ENCODE measurements at places on chromosomes 4 and X. TPM values are rescaled to one million over a fixed set of nuclear protein-coding genes. Genes with fewer than 3 reads are reported as not detected.

DNA sequence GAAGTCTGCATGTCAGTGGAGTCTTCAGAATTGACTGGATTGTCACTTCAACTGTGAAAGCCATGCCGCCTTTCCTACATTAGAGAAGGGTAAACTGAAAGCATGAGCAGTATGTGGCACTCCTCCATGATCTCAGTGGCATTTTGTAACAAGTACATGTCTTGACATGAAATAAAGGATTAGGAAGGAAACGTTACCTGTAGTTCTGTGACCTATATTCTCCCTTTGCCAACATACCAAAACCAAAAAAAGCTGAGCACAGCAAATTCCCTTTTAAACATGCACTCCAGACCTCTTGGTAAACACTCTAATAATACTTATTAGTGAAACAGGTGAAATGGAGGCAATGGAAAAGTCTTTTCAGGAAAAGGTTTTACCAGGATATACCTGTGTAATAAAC is 344.2 kb downstream of the GRIA2 start:
- H3K36me3 ChIP-seq: no peaks in the 10 kb centered on the region
- H3K4me1 ChIP-seq: no peaks in the 10 kb centered on the region
- H3K4me3 ChIP-seq: no peak overlapping the region
- no peaks in the 10 kb centered on the region for H3K27me3 ChIP-seq

- H3K27me3 ChIP-seq: no peaks in the 10 kb centered on the region
- DNase-seq: no peak
- H3K4me1 ChIP-seq: no peaks in the 10 kb centered on the region
- peaks cover 7% of the 10 kb centered on the region for H3K36me3 ChIP-seq
- no peak overlapping the region for H3K4me3 ChIP-seq
Measured at GRCh38 chr4:84672177-84672576, 89.2 kb downstream of the CDS1 start.

- DNase-seq: no peak
- no peaks in the 10 kb centered on the region for H3K36me3 ChIP-seq
- no peaks in the 10 kb centered on the region for H3K27me3 ChIP-seq
Measured at GRCh38 chr4:186500721-186501304, 54.6 kb downstream of the MTNR1A start.

GRCh38 chrX:153374426-153374825 is 26.7 kb downstream of the PNMA6E start:
- no peak for DNase-seq
- H3K4me1 ChIP-seq: no peaks in the 10 kb centered on the region

CHST7 gene
- total RNA-seq: 6.1 TPM

DNA sequence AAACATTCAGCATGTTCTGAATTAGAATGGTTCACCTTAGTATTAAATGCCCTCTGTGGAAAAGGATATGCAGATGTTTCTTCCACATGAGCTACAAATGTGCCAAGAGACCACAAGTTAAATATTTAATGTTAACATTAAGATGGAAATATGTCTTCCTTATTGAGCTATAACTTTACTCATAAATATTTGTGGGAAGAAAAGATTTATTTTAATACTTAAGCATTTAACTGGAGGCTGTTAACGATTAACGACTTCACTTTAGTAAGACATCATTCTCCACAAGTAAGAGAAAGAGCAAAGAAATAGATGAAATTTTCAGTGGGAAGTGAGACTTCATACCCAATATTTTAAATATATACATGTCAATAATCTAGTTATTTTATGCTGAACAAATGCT is 1046.0 kb upstream of the GRID2 start:
- H3K4me3 ChIP-seq: no peak overlapping the region
- no peak overlapping the region for H3K27ac ChIP-seq
- H3K4me1 ChIP-seq: no peaks in the 10 kb centered on the region
- no peaks in the 10 kb centered on the region for H3K27me3 ChIP-seq

GRCh38 chr4:151651496-151651895 is 109.3 kb downstream of the GATB start:
- no peak overlapping the region for H3K27ac ChIP-seq
- no peaks in the 10 kb centered on the region for H3K4me1 ChIP-seq
- no peaks in the 10 kb centered on the region for H3K36me3 ChIP-seq
- no peak overlapping the region for H3K4me3 ChIP-seq
- no peak for DNase-seq

GRCh38 chrX:106283841-106284240 is 115.7 kb downstream of the PWWP3B start:
- H3K4me3 ChIP-seq: no peak overlapping the region
- no peak for DNase-seq
- no peaks in the 10 kb centered on the region for H3K27me3 ChIP-seq

DNA sequence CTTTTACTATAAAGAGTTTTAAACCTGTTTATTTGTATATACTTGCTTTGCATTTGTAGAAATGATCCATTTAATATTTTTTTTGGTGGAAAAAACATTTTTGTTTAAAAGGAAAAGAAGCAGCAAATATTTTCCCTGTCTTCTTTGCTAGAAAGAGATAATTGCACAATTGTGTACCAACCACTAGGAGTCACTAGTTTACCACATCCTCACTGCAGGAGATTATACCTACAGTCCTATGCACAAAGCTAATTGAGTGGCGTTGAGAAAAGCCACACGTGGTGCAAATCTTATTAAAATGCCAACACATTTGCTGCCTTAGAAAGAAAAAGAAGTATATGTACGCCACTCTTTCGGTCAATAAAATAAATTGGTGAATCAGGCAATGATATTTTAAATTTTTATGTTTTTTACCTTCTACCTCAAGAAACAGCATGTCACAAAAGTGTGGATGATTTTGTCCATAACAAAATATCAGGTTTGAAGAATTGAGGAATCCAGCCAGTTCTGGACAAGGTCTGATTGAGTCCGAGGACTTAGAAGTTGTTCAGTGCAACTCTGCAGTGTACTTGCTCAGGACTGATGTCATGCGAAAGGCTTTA is 102.9 kb downstream of the GRXCR1 start:
- H3K4me3 ChIP-seq: no peak overlapping the region
- no peaks in the 10 kb centered on the region for H3K27me3 ChIP-seq
- peak; percentile 8 for DNase-seq

HMX1 gene
- not detected for total RNA-seq

DNA sequence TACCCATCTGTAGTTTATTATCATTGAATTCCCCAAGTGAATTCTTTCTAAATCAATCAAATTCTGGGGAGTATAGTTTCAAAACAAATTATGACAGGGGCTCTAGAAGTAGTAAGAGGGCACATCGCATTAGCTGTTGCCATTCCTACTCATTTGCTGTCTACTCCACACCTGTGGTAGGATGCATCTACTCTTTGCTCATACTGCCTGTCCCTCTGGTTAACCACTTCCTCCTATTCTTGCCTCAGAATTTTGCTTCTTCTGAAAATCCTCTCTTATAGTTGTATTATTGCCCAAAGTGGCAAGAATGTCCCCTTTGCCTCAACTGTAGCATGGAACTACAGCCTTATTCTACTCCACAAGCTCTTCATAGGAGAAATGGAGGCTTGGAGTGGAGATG is 12.7 kb upstream of the DGKK start:
- no peak overlapping the region for H3K4me3 ChIP-seq
- no peak for DNase-seq
- no peaks in the 10 kb centered on the region for H3K36me3 ChIP-seq
- no peaks in the 10 kb centered on the region for H3K4me1 ChIP-seq
- no peaks in the 10 kb centered on the region for H3K27me3 ChIP-seq

GAGE12E gene
- not detected for total RNA-seq

DNA sequence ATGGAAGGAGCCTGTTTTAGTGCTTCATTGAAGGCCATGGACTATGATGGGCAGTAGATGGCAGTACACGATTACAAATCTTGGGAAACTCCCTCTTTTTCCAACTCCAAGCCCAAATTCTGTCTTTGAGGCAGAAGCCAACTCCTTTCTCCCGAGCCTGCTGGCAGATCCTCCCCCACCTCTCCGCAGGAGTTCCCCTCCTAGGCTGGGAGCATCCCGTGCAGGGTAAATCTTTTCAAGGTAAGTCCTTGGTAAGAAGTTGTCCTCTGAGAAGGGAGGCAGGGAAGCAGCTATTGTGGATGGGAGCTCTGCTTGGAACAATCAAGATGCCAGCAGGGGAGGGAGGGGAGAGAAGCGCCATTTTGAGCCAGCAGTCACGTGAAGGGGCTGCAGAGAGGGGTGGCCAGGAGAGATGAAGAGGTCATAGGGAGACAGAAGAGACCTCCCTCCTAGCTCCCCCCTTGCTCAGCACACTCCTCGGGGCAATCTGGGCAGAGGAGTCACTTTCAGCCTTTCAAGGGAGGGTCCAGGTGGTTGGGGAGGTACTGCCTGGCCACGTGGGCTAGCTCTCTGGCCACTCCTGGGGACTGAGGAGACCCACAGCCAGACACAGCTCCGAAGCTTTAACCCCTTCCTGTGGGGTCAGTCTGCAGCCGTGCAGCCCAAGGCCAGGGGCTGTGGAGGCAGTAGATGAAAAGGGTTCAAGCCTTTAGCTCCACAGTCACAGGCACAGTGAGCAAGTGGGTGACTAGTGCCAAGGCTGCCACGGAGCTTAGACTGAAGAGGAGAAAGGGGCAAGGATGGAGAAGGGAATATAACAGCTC is 9.6 kb downstream of the CC2D2A start:
- H3K4me1 ChIP-seq: no peaks in the 10 kb centered on the region
- peak overlapping the region; percentile 69 for H3K27ac ChIP-seq
- H3K36me3 ChIP-seq: no peaks in the 10 kb centered on the region
- peak overlapping the region; percentile 67 for H3K4me3 ChIP-seq

HTR2C gene
- total RNA-seq: not detected

GRCh38 chr4:120130786-120131185 is 64.1 kb upstream of the MAD2L1 start:
- DNase-seq: no peak
- H3K4me1 ChIP-seq: no peaks in the 10 kb centered on the region
- no peaks in the 10 kb centered on the region for H3K27me3 ChIP-seq
- no peaks in the 10 kb centered on the region for H3K36me3 ChIP-seq
- no peak overlapping the region for H3K27ac ChIP-seq
- H3K4me3 ChIP-seq: no peak overlapping the region

REELD1 gene
- total RNA-seq: not detected

DNA sequence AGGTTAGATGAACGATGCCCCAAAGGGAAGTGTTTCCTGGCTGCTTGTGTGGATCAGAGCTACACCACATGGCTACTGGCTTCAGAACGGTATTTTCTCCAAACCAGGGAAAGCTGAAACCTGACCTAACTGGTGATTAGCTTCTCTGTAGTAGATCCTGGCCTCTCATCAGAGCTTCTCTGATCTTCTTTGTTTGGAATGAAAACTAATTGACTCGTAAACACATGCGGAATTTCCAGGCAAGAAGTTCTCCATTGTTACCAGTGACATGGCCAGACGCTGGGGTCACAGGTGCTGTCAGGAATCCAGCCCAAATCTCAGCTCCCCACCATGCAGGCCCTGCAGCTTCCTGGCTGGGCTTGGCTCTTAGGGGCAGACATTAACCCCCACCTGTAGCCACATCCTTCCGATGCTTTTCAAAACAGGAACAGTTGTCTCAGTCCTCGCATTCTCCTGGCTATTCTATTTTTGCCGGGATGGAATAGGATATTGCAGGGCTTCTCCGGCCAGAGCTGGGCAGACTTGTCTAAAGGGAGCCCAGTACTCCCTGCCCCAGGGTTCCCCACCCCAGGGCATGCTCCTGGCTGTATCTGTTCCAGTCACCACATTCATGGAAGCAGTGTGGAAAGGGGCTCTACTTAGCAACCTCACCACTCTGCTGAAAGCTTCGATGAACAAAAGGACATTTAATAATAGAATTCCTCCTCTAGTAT is 305.4 kb upstream of the F9 start:
- no peak overlapping the region for H3K4me3 ChIP-seq
- no peaks in the 10 kb centered on the region for H3K27me3 ChIP-seq
- H3K4me1 ChIP-seq: no peaks in the 10 kb centered on the region
- DNase-seq: no peak

DNA sequence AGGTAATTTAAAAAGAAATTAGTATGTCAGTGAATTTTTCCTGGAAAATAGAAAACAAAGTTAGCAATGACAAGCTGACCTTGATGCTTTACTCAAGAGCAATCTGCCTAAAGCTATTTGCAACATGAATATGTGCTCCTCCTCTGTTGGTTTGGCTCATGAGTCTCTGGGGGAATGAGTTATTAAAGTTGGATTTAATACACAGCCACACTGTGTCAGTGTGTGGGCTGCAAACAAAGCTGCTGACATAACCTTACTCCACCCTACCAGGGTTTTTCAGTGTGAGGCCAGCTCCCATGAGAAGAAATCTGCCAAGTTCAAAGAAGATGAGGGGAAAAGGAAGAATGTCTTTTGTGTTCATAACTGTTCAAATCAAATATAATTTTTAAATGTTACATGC is 280.5 kb downstream of the TLL1 start:
- no peak overlapping the region for H3K27ac ChIP-seq
- no peaks in the 10 kb centered on the region for H3K36me3 ChIP-seq
- no peak for DNase-seq

DNA sequence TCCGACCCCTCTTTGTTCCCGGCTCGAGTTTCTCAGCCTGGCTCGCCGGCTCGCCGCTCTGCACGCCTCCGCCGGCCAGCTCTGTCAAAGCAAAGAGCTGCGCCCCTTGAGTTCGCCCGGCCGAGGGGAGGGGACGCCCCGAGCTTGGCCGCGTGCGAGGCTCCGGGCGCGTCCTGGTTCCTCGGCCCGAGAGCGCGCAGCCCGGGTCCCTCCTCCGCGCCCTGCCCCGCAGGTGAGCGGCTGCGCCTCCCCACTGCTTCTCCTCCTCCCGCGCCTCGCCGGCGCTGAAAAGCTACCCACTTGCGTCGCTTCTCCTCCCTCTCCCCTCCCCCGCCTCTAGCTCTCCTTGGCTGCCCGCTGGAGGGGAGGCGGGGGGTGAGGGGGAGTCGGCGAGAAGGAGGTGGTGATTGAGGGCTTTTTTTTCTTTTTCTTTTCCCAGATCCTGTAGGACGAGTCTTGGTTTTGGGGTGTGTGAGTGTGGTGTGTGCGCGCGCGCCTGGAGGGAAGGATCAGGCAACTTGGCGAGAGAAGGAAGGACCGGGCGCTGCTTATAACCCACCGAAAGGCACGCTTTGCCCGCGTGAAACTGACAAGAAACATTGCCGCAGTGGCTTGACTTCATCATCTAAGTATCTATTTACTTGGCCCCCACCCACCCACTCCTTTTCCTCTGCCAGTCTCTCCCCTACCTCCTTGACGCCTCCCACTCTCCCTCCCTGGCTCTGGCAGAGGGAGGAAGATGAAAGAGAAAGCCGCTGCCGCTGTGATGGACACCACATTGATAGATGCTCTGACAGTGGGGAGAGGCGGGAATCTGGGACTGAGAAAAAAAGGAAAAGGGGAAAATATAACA is at the start of gene LEF1:
Gene LEF1, minus strand, starts transcription at position 262 of the 853 bp plus-strand sequence. CDS start 1,165 bp downstream, outside the sequence.
- H3K36me3 ChIP-seq: no peaks in the 10 kb centered on the region
- no peak within 1 kb of the TSS for H3K27ac ChIP-seq
- H3K4me3 ChIP-seq: peak within 1 kb of the TSS; percentile 32
- no peaks in the 10 kb centered on the region for H3K4me1 ChIP-seq

ALB gene
- 21.3 TPM for total RNA-seq

All from Panc1 (cell line).